SIG-M5 (cell line): ENCODE measurements at places on chromosomes 1 and 21.

DNA sequence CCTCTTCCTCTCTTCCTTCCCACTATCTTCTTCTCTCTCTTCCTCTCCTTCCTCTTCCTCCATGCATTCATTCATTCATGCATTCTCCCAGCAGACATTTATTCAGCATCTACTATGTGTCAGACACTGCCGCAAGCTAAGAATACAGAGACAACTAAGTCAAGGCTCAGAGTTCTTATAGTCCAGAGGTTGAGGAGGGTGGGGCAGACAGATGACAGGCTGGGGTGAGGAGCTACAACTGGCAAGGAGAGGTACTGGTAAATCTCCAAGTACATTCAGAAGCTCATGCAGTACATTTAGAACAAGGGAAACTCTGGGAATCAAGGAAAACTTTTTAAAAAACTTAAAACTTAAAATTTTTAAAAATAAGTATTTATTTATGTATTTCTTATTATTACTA, 56.4 kb upstream of the FMOD start:
- no peak for DNase-seq

GRCh38 chr1:193462629-193463320, 276.4 kb upstream of the B3GALT2 start:
- DNase-seq, result peak; percentile 55

- DNase-seq, result no peak
Measured at GRCh38 chr1:205512059-205513045, 7.9 kb downstream of the CDK18 start.

DNA sequence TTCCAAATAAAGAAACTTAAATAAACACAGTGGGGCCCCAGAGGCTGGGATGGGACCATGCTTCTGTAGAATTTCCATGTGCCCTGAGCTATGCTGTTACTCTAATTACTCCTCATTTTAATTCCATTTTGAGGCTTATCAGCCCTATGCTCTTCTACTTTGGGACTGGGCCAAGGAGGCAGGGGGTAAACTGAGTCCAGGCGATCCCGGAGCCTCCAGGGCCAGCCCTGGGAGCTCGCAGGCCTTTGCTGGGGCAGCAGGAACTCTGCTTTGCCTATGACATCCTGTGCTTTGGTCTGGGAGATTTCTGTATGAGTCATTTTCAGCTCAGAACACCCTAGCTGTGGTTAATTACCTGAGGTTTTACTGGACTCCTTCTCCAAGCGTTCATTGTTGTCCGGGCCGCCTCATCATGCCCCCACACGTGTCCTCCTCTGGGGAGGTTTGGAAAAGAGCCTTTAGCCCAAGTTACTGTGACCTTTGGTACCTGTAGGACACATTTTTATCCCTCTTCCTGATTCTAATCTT, 95.7 kb downstream of the RHOU start:
- no peak for DNase-seq

DNA sequence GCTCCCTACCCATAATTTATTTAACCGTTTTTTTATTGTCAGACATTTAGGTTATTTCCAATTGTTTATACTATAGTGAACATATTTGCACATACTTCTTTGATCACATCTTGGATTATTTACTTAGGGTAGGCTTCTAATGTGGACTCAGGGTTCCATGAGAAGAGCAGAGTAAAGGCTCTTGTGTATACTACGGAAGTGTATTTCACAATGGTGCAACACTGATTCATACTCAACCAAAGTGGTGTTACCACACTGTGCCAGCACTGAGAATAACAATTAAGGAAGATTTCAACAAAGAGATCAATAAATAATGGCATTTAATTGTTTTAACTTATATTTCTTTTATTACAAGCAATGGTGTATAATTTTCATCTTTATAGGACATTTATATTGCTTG, 251.2 kb downstream of the ZNF326 start:
- DNase-seq, result no peak

- DNase-seq, result no peak
Measured at GRCh38 chr1:206833801-206834200, 31.6 kb upstream of the IL20 start.

- DNase-seq, result no peak
Measured at GRCh38 chr1:183726825-183727224, 73.7 kb upstream of the APOBEC4 start.

DNA sequence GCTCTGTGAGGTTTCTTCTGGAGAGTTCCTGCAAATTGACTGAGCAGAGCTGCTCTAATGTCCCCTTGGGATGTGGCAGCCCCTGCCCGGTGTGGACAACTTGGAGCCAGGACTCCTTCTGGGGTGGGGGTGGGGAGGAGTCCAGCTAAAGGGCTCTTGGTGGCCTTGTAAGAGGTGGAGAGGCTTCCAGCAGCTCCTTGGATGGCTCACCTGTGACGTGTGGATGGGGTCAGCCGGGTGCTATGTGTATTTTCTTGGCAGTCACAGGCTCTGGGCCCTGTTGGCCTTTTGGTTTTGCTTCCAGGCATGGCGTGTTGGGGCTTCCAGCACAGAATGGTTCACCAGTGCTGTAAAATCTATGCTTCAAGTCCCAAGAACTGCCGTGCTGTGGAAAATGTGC, 38.2 kb downstream of the TRAPPC10 start:
- DNase-seq, result no peak

DNA sequence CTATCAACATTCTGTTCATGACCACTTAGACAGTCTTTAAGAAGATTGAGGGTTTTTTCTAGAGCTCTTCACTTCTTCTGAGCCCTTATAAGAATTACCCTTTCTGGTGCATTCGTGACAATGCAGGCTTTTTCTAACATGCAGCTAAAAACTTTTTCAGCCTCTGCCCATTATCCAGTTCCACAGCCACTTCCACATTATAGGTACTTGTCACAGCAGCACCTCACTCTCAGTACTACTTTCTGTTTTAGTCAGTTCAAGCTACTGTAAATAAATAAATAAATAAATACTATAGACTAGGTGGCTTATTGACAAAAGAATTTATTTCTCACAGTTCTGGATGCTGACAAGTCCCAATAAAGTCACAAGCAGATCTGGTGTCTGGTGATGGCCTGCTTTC, 284.4 kb upstream of the PKN2 start:
- no peak for DNase-seq

DNA sequence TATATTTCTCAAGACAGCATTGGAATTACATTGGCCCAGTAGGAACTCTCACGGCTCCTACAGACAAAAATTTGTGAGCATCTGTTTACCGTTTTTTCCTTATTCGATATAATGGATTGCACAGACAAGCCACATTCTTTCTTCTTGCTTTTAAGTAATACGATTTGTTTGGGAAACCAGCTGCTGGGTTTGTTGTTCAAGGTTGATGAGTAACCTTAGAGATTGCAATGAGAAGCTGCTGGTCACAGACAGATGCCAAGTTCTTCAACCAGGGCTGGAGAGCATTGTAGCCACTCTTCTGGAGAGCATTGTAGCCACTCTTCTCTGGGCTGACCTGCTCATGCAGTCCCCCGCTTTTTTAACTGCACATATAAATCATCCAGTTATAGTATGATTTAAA, 1.4 kb upstream of the MIA3 start:
- no peak for DNase-seq

DNA sequence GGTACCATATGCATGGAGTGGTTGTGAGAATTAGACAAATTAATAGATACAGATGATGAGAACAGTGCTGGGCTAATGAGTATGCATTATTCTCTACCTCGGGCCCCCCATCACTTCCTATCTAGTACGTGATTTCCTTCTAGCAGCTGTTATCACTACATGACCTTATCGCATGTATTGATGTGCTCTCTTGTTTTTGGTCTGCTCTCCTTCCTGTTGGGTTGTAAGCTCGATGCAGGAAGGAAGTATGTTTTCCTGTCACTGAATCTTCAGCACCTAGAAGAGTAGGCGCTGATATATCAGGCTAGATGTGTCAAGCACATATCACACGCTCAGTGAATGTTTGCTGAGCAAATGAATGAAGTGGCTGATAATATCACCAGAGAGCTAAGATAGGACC, 43.9 kb upstream of the IFNAR2 start:
- no peak for DNase-seq

- no peak for DNase-seq
Measured at GRCh38 chr1:181133441-181133951, 45.0 kb downstream of the IER5 start.

DNA sequence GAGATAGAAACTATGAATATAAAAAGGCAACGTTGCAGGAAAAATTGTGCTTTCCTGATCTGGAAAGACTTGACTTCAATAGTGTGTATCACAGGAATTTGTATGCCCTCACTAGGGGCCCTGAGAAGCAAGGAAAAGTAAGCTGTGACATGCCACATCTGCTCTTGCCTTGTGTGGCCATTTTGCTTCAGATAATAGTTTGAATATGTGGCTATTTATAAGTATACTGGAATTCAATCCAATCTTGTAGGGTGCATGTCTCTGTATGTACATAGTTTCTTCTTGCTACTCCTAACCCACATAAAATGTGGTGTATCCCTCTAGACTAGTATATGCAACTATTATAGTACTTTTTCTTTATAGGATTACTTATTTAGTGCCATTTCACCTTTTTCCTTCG, 31.1 kb upstream of the SCYL3 start:
- DNase-seq, result no peak

DNA sequence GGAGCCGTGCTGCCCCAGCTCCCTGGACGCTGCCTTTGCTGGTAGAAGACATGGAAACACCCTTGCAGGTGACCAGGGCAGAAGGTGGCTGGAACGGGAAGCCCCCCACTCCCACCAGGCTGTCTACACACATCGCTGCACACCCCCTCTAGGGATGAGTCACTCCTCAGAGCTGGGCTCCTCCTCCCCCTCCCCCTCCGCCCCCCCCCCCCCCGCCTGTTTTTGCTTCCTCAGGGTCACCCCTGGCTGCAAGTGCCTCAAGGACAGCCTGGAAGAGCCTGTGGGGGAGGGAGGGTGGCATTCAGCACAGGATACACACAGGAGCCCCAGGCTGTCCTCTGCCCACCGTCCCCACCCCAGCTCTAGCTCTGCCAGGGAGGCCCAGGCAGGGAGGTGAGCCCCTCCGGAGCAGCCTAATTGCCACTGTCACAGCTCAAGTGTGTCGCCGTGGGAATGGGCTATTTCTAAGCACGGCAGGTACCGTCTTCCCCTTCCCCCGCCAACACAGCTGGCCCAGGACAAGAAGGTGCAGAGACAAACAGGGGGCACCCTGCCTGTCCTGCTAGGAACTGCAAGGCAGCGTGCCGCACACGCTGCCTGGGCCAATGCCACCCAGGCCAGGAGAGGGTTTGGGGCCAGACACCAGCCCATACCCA, 2.5 kb downstream of the FNDC10 start:
- DNase-seq, result no peak

DNA sequence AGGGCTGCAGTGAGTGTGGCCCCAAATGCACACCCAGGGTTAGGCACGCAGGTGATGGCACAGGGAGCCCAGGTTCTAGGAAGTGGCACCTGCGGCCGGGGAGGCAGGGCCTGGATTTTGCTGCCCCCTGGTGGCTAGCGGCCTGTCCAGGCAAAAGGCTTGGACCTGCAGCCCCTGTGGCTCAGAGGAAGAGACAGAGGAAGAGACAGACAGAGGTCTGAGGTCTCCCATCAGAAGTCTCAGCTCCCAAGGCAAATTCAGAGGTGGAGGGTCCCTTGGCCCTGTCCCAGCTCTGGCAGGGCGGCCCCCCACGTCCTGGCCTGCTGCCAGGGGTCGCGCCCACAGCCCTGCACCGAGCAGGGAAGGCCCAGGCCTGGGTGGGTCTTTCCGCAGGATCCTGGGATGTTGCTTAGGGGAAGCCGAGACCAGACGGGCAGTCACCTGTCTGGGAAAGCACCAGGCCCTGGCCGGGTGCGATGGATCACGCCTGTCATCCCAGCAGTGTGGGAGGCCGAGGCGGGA, 8.0 kb upstream of the TNFRSF14 start:
- DNase-seq, result no peak

DNA sequence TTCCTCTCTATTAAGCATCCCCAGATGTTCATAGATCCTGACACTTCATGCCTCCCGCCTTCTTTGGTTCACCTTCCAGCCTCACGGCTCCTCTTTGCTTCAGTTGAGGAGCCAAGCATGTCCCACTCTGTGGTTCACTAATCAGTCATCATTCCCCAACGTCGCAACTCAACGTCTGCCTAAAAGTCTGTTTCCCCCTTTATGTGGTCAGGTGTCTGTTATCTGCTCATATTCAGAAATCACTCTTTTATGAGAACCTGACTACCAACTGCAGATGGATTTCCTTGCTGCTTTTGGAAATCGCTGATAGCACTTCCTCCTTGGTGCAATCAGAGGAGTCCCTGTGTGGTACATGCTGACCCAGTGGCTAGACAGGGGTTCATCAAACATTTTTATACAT, 94.1 kb upstream of the VANGL1 start:
- no peak for DNase-seq

- DNase-seq, result no peak
Measured at GRCh38 chr1:64200064-64200463, 3.4 kb upstream of the UBE2U start.

DNA sequence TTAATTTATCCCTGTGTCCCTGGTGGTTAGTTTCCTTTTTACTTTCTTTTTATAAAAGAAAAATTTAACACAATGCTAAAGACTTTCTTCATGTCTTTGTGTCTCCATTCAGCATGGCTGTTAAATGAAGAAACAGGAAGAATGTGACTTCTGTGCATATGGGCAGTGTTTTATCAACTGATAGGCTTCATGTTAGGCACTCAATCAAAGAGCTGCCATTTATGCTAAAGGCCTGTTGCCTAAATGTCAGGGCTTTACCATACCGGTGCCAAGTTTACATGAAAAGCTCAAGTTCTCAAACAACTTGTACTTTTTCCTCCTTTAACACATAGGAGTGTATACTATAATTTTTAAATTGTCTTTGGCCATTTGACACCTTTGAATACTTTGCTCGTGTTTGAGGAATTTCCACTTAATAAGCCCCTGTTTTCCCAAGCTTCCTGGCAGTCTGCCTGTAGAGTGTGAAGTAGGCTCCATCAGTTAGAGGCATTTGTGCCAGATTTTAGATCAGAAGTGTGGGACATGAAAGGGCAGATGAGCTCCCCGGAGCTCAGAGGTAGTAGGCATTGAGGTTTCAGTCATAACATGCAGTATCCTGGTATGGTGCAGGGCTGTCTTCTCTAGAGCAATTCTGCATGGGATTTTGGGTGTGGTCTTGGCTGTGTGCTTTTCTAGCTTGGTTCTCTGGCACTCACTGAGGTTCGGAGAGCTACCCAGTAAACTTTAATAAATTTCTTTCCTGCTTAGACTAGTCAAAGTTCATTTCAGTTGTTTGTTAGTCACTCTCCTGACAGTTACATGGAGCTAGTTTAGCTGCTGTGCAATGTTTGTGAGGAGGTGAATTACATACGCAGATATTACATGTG, 119.0 kb downstream of the LEPR start:
- DNase-seq, result no peak

DNA sequence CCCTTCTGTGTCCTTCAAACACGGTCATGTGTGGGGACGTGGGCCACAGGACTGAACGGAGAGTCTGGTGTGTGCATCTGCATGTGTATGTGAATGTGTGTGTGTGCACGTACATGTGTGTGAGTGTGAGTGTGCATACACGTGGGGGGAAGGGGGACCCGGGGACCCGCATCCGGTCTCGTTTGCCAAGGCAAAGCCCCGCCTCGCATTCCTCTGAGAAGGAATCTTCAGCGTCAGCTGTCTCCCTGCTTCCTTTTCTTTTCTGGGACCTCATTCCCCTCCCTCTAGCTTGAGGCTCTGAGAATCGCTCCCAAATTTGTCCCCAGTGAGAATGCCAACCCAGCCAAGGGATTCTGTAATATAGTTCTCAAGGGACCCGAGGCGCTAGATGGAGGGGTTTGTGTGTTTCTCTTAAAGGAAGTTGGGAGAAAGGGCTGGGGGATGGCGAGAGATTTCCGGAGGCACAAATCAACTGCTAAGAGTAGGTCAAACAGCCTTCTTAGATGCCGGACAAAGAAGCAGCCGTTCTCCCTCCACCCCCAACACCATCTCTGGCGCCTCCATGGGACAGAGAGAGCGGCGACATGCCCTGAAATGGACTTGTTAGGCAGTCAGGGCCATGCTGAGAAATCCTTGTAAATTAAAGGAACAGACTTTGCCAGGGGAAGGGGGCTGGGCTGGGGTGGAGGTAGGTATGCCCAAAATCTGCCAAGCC, 6.6 kb downstream of the IFFO2 start:
- DNase-seq, result no peak
